Stimulated activated CD8-positive, alpha-beta memory T cell treated with anti-CD3 and anti-CD28 coated beads, Interleukin-15, amount 100 ng/mL, for 24 hours (primary cell): ENCODE measurements at places on chromosomes 2 and 18.

DNA sequence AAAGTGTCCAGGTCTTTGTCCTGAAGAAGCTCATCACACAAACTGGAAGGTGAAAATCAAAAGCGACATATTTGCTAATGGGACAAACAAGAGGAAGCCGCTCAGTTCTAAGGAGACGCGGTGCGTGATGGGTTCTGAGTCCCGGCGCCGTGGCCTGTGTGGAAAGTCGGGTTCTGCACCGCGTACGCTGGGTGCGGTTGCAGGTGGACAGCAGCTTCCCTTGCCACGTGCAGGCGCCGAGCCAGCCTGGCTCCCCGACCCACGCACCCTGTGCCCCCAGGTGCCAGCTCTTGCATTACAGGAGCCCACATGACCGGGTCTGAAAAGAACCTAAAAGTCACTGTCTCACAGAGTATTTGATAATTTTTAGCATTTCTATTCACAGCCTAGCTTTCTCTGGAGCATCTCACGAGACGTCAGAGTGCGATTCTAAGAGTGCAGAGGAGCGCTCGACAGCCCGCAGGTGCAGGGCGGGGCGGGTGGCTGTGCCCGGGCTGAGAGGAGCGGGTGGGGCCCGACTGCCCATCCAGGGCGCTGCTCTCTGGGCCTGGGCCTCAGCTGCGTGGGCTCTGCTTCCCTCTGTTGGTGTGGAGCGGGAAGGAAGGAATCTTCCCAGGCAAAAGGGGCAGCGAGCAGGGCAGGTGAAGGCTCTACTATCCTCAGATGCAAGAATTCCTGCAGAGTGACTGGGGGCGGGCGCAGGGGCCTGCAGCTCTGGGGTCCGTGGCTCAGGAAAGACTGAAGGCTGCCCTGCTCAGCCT is 39.4 kb downstream of the MYT1L start:
- DNase-seq: no peak

- DNase-seq: no peak
Measured at GRCh38 chr2:145029873-145030272, 510.0 kb upstream of the ZEB2 start.

- DNase-seq: no peak
Measured at GRCh38 chr2:99864561-99865553, 277.5 kb downstream of the AFF3 start.

GRCh38 chr18:35345950-35346349 is 1.7 kb upstream of the ZNF24 start:
- DNase-seq: no peak

GRCh38 chr2:200223205-200223784 is 83.2 kb upstream of the SPATS2L start:
- DNase-seq: no peak

- no peak for DNase-seq
Measured at GRCh38 chr2:164439885-164440284, 181.4 kb downstream of the GRB14 start.
